Hepatocyte (in vitro differentiated cells): ENCODE measurements at places on chromosomes 6 and 20.

- H3K27ac ChIP-seq = peak within 1 kb of the TSS; percentile 94
- peak within 1 kb of the TSS; percentile 71 for H3K4me3 ChIP-seq
- H3K36me3 ChIP-seq = no peaks in the 10 kb centered on the region
- peaks cover 13% of the 10 kb centered on the region for H3K4me1 ChIP-seq
Measured at GRCh38 chr6:32175711-32176475, at the start of gene AGPAT1. AGPAT1 (minus strand) TSS chr6:32176084; CDS start chr6:32171496, 4,588 bp downstream.

GRCh38 chr6:128663238-128663637, 142.8 kb upstream of the PTPRK start:
- DNase-seq = no peak
- H3K4me3 ChIP-seq = no peak overlapping the region

GRCh38 chr6:45423824-45424450, 46.2 kb upstream of the SUPT3H start:
- H3K27me3 ChIP-seq = peaks cover 71% of the 10 kb centered on the region
- no peak overlapping the region for H3K27ac ChIP-seq
- peaks cover 15% of the 10 kb centered on the region for H3K4me1 ChIP-seq
- H3K4me3 ChIP-seq = peak overlapping the region; percentile 64

DNA sequence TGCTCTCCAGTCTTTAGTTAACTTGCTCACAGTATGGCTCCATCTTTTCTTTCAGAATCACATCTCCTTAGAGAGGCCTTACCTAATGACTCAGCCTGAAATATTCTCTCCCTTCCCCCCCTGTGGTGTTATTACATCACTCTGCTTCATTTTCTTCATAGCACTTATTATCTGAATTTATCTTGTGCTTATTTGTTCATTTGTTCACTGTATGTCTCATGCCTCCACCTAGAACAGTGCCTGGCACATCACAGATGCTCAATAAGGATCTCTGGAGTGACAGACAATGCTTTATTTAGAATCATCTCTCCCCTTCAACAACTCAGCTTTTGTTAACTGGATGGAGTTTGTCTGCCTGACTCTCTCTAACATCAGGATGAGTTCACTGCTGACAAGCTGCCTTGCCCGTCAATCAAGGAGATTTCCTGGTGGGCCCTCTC, 96.6 kb upstream of the MAN1A1 start:
- H3K27me3 ChIP-seq = no peaks in the 10 kb centered on the region
- H3K4me1 ChIP-seq = peaks cover 10% of the 10 kb centered on the region
- peak; percentile 16 for DNase-seq
- no peak overlapping the region for H3K4me3 ChIP-seq
- peak overlapping the region; percentile 41 for H3K27ac ChIP-seq

DNA sequence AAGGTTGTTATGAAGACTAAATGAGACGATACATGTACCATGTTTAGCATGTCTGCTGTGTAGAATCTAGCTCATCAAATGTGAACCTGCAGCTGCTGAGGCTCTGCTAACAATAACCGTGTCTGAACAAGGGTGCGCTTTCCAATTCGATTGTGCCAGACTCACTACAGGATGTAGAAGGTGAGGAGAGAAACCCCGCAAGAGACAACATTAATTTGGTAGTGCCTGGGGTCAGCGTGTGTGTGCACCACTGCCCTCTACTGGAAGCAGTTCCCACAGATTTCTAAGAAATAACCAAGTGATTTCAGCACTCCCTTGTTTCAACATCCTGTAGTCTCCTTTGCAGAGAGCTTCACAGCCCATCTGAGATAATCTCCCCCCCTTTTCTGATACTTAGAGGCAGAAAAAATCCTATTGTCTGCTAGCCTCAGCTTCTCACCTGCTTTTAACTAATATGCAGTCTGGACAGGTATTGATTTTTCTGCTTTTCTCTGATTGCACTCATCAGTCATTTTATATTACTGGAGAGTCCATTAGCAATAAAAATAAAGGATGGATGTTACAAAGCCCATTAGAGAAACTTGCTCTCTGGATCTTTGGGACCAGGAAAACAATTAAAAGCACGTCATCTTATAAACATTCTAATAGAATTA, 96.7 kb upstream of the BACH2 start:
- peaks cover 6% of the 10 kb centered on the region for H3K4me1 ChIP-seq
- no peak overlapping the region for H3K27ac ChIP-seq
- H3K36me3 ChIP-seq = no peaks in the 10 kb centered on the region
- DNase-seq = peak; percentile 77
- no peak overlapping the region for H3K4me3 ChIP-seq

GRCh38 chr6:142707255-142707654, 237.7 kb downstream of the HIVEP2 start:
- H3K27ac ChIP-seq = no peak overlapping the region
- no peak overlapping the region for H3K4me3 ChIP-seq
- DNase-seq = no peak
- no peaks in the 10 kb centered on the region for H3K4me1 ChIP-seq
- no peaks in the 10 kb centered on the region for H3K27me3 ChIP-seq

DNA sequence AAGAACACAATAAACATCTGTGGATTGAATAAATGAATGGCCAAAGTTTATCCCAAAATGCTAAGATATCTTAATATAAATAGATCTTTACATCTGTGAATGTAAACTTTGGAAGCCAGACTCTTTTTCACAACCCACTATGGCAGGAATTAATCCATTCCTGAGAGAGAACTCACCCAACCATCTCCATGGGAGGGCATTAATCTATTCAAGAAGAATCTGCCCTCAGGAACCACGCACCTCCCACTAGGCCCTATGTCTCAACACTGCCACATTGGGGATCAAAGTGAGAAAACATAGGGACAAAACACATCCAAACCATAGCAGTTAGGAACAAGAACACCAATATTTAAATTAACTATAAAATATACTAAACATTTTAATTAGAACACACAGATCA, 3.4 kb downstream of the UBE3D start:
- H3K4me3 ChIP-seq = no peak overlapping the region
- no peaks in the 10 kb centered on the region for H3K4me1 ChIP-seq
- H3K27me3 ChIP-seq = no peaks in the 10 kb centered on the region
- no peak overlapping the region for H3K27ac ChIP-seq

GRCh38 chr20:10927936-10928840, 254.4 kb upstream of the JAG1 start:
- no peaks in the 10 kb centered on the region for H3K36me3 ChIP-seq
- H3K4me3 ChIP-seq = no peak overlapping the region
- peak overlapping the region; percentile 0 for H3K27ac ChIP-seq

GRCh38 chr20:48214601-48215000, 429.3 kb upstream of the SULF2 start:
- no peak for DNase-seq
- H3K27ac ChIP-seq = no peak overlapping the region
- H3K4me3 ChIP-seq = no peak overlapping the region
- H3K27me3 ChIP-seq = no peaks in the 10 kb centered on the region

DNA sequence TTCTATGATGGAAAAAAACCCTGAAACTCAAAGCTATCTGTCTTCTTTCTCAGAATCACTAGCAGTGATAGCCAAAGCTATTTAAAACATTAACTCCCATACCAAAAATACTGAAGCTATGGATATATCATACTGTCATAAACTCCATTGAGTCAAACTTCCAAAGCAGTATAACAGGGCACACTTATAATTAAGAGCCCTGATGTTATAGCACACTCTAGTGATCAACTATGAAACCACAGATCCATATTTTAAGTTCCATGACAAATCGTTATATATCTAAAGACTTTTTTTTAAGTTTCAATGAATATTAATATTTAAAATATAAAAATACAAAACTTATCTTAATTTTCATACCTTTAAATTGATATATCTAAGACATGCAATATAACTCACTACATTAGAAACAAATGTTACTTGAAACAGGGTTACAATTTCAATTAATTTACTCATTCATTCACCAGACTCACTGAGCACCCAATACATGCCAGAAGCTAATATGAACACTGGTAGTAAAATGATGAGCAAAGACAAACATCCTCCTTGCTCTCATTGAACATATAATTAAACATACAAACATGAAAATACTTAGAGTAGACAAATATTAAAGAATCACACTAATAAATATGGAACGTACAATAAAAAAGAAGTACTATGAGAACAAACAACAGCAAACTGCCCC, 69.3 kb downstream of the IBTK start:
- H3K27ac ChIP-seq = no peak overlapping the region
- no peak for DNase-seq
- H3K4me3 ChIP-seq = no peak overlapping the region
- H3K27me3 ChIP-seq = no peaks in the 10 kb centered on the region

DNA sequence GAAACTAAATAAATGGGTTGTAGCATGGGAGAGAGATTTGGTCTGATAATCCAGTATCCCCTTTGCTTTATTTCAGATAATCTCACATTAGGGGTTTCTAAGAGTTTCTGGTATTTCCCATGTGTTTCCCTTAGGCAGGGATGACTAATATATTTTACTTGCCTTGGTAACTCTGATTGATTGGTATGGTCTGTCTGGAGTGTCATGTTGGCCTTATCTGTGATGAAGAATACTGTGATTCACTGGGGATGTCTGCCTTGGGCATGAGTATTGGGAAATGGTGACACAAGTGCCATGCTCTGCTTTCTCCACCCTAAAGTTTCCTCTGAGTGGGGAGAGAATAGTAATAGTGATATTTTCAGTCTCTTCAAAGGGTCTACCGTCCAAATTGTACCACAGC, 10.1 kb downstream of the SLC22A2 start:
- no peaks in the 10 kb centered on the region for H3K27me3 ChIP-seq
- peak overlapping the region; percentile 36 for H3K27ac ChIP-seq
- no peak for DNase-seq
- peaks cover 3% of the 10 kb centered on the region for H3K4me1 ChIP-seq

DNA sequence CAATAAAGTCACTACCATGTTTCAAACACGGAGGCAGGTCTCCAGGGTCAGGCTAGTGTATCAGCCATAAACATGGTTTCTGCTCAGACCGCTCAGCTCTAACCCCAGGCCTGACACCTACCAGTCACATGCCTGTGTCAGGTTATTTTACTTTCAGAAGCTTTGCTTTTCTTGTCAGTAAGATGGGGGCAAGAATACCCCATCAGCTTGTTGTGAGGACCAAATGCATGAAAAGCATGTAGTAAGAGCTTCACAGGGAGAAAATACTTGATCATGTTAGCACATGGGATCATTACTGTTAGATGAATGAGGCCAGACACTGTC, 65.2 kb upstream of the PIM1 start:
- DNase-seq = no peak
- no peaks in the 10 kb centered on the region for H3K27me3 ChIP-seq
- H3K36me3 ChIP-seq = no peaks in the 10 kb centered on the region
- H3K4me1 ChIP-seq = peaks cover 47% of the 10 kb centered on the region
- H3K4me3 ChIP-seq = no peak overlapping the region
- H3K27ac ChIP-seq = peak overlapping the region; percentile 78
